Mucosa of gallbladder (tissue), 1 donor: ENCODE measurements at places on chromosomes 16 and 17. TPM values are rescaled to one million over a fixed set of nuclear protein-coding genes. Genes with fewer than 3 reads are reported as not detected.

- no peak for DNase-seq
These were observed 4.9 kb upstream of the ANKRD40CL start for GRCh38 chr17:50771991-50772785.

DNA sequence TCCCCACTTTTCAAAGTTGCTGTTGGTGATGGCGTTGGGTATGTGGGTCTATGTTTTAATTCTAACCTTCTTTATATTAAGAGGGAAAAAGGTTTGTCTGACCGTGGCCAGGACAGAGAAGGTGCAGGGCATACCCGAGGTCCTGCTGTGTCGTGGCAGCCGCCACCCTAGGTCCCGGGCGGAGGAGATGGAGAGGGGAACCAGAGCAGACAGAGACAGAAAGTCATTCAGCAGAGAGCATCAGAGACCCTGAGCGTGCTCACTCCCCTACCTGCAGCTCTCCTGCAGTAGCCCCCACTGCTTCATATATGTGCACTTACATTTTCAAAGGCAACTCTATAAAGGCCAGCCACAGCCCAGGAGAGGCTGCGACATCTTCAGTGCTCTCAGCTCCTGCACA is 327.2 kb upstream of the TNRC6C start:
- no peak for DNase-seq

DNA sequence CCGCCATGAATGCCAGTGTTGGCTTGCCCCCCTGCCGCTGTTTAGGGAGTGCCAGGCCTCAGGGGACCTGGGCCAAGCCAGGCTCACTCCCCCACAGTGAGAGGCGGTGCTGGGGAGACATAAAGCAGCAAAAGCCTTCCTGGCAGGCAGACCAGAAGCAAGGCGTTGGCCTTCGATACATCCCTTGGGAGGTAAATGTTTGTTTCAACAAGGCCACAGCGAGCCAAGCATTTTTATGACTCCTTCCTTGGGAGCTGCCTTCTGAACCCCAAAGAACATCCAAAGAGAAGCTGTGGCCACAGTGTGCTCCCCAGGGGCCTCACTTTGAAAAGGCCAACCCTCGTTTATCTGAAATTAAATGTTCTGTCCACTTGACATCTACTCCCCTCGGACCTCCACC is 119.7 kb upstream of the CIBAR2 start:
- DNase-seq, result no peak

GRCh38 chr17:16215965-16216316 is 607 bp upstream of the NCOR1 start:
- DNase-seq, result peak; percentile 36

DNA sequence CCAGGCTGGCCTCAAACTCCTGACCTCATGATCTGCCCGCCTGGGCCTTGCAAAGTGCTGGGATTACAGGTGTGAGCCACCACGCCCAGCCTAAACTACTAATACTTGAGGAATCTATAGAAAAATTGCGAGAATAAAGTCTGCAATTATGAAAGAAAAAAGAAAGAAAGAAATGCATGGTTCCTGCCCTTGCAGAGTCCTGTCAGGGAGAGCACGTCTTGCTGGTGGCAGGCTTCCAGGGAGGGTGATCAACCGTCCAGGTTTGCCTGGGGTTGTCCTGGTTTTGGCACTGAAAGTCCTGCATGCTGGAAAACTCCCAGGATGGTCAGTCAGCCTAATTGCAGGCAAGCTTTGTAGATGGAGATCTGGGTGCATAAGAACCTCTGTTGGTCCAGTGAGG is 21.5 kb upstream of the KIFC3 start:
- DNase-seq, result no peak

GRCh38 chr16:502179-502943 is 25.2 kb upstream of the CAPN15 start:
- peak; percentile 76 for DNase-seq

DNA sequence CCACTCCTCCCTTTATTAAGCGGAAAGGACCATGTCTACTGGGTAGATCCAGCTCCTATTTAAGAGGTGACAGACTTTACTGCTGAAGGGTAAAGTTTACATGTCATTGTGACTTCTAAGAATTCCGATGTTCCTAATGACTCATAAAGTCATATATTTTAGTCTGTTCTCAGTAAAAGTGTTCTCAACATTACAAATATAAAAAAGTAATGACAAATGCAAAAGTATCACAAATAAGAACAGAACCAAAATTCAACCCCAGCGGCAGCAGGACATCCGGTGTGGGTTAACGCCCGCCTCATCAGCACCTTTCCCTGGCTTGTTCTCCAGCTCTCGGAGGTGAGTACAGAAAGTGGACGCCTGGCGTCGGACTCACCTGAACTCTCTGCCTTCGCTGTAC is 6.8 kb downstream of the AXIN1 start:
- DNase-seq, result no peak

Gene APPBP2
- 55.1 TPM for total RNA-seq

Gene PER1
- 123 TPM for total RNA-seq

- DNase-seq, result no peak
These were observed 279.8 kb downstream of the UTP18 start for GRCh38 chr17:51540151-51540550.

GRCh38 chr16:1007284-1007850 is 25.8 kb downstream of the SOX8 start:
- DNase-seq, result no peak

GRCh38 chr16:85246473-85246872 is 134.2 kb upstream of the CIBAR2 start:
- no peak for DNase-seq

GRCh38 chr16:77657016-77657415 is 65.3 kb upstream of the NUDT7 start:
- DNase-seq, result no peak

Gene KCNH4
- 0.06 TPM for total RNA-seq

- DNase-seq, result peak; percentile 31
These were observed 684 bp downstream of the YPEL2 start for GRCh38 chr17:59331929-59332748.

GRCh38 chr16:57508035-57508425 is 21.7 kb upstream of the DOK4 start:
- DNase-seq, result no peak

Gene KCNJ2
- total RNA-seq, result 2.5 TPM

- DNase-seq, result no peak
These were observed 30.8 kb downstream of the B9D1 start for GRCh38 chr17:19331543-19332245.

Gene TMEM88
- 5.8 TPM for total RNA-seq

DNA sequence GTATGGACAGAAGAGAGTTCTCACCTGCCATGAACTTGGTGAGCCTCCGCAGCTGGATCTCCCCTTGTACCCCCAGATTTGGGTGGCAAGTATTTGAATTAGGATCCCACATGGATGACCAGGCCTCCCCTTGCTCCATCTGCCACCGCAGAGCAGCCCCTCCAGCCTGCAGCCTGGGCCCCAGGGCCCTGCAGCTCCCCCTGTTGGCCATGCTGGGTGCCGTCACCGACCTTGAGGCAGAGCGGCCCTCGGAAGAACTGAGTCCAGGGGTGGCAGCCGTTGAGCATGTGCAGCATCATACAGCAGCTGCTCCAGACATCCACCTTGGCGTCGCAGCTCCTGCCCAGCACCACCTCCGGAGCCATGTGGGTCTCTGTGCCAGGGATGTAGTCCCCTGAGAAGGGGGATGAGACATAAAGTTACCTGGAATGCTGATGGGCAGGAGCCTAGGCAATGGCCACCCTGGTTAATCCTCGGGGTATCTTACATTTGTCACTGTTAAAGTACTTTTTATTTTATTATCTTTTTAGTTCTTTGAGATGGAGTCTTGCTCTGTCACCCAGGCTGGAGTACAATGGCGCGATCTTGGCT is 9.0 kb upstream of the SPATA32 start:
- no peak for DNase-seq

- DNase-seq, result no peak
These were observed 44.0 kb upstream of the YPEL2 start for GRCh38 chr17:59287452-59287851.

DNA sequence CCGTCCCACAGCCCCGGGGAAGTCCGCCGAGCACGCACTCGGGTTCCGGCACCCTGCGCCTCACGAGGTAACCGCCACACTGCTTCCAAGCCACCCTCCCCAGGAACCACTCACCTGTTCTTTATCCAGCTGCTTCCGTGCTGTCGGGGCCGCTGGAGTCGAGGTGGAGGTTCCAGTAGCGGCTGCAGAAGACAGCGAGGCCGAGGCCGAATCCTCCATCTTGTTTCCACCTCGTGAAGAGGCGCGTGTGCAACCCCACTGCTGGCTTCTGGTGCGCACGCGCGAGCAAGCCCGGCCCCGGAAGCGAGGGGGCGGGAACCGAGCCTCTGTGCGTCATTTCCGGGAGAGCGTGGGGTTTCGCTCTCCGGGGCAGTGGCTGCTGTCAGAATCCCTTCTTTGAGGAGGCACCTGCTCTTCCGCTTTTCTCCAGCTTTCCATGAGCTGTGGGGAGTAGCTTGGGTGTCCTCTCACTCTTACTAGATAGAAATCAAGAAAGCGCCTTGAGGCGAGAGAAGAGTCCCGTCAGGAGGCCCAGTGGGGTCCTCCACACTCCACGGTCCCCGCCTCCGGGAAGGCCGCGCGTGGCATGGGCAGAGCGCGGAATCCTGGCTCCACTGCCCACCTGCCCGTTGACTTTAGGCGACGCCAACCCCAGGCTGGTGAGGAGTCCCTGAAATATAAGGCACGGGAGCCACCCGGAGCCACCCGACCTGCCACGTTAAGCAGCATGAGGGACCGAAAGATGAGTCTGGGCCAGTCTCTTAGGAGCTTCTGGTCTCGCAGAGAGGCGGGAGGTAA is at the start of gene RSL1D1:
TSS of gene RSL1D1 (minus strand) at position 249 of the 798 bp plus-strand sequence. CDS start at position 219, 30 bp downstream.
- DNase-seq, result peak; percentile 96

GRCh38 chr17:83008526-83008925 is 70.9 kb upstream of the METRNL start:
- no peak for DNase-seq

DNA sequence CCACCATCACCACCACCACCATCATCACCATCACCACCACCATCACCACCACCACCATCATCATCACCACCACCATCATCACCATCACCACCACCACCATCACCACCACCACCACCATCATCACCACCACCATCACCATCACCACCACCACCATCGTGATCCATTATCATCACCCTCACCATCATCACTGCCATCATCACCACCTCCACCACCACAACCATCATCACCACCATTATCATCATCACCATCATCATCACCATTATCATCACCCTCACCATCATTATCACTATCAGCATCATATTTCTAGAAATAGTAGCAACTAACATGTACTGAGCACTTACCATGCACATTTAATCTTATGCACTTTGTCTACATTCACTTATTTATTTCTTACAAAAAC is 94.9 kb downstream of the C16orf95 start:
- DNase-seq, result no peak

Gene SRSF2
- 130 TPM for total RNA-seq

DNA sequence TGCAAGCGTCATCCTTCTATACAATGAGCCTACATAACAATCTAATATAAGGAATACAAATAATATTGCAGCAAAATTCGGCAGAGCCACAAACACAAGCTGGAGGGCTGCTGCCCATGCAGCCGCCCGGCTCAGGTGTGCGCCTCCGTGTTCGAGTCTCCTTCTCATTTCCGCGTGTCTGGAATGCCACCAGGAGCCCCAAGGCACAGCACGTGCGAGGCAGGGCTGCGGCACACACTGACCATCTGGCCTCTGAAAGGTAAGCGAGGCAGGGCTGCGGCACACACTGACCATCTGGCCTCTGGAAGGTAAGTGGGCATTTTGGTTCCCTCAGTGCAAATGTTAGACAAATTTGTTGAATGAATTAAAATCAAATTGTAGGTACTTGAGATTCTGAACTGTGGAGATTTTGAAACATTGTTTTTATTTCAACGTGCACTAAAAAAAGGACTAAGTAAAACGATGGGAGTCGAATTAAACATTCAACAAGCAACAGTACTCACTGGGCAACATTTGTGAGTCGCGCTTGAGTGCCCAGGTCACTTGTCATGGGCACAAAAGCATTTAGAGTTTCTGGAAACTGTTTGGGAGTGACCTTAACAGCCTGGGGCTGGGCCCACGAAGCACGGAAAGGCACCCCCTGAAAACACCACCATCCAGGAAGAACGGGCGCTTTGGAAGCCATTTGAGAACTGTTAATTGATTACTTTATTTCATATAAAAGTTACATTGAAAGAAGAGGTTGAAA is 37.4 kb downstream of the ZDHHC7 start:
- DNase-seq, result no peak

- DNase-seq, result no peak
These were observed 15.0 kb downstream of the THUMPD1 start for GRCh38 chr16:20726661-20727060.

GRCh38 chr16:58515871-58516767 is 802 bp downstream of the SETD6 start:
- no peak for DNase-seq
